ENCODE measurements at places on chromosomes 13 and 19. TPM values are rescaled to one million over a fixed set of nuclear protein-coding genes. Genes with fewer than 3 reads are reported as not detected.

The LILRB2 gene
- 12.9 TPM for total RNA-seq

The MAP1S gene
- 50.8 TPM for total RNA-seq

The ZNF682 gene
- 5.5 TPM for total RNA-seq

The ZNF677 gene
- total RNA-seq, result 19.0 TPM

The RGCC gene
- total RNA-seq, result 68.3 TPM

The LAIR1 gene
- 42.2 TPM for total RNA-seq

The SPACA4 gene
- total RNA-seq, result not detected

The HAUS5 gene
- total RNA-seq, result 7.9 TPM

The ZNF77 gene
- 2.4 TPM for total RNA-seq

The GJB2 gene
- 0.32 TPM for total RNA-seq

The SUGP1 gene
- total RNA-seq, result 30.4 TPM

The ADPRHL1 gene
- 1.2 TPM for total RNA-seq

The ZNF470 gene
- total RNA-seq, result 6.6 TPM

The MRPL34 gene
- 52.2 TPM for total RNA-seq

DNA sequence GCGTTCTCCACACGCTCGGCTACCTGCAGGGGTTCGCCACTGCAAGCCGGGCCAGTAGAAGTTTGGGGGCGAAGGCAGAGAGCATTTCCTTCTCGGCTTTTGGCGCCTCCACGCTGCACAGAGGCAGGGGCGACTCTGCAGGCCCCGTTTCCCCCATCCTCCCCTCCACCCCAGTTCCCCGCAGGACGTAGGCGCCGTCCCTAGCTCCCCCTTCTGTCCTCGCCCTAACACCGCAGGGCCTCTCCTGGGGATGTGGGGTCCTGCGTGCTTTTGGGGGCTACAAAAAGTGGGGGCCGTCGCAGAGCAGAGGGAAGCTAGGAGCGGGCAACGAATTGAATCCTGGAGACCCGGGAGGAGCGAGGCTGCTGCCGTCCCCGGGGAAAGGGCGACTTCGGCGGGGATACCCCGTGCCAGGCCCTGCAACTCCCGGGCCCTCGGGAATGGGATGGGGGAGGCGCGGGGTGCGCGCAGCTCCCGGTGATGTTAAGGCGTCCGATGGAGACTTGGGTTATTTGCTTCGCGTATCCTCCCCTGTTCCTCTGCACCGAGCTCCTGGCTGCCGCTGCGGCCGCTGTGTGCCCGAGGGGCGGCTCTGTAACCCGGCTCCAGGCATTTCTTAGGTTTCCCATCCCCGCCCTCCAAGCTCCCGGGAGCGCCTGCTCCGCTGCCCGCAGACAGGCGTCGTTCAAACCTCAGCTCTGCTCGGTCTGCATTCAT lies 255.9 kb upstream of the SOX21 start:
- DNase-seq, result no peak

GRCh38 chr13:77619655-77620054 lies 77.8 kb upstream of the SLAIN1 start:
- no peak for DNase-seq

GRCh38 chr13:95260031-95260525 lies 41.2 kb downstream of the ABCC4 start:
- DNase-seq, result no peak

GRCh38 chr13:35675651-35676050 lies 199.2 kb upstream of the MAB21L1 start:
- DNase-seq, result no peak

- no peak for DNase-seq
Observed at GRCh38 chr19:51399231-51399630, 8.8 kb upstream of the C19orf84 start.

DNA sequence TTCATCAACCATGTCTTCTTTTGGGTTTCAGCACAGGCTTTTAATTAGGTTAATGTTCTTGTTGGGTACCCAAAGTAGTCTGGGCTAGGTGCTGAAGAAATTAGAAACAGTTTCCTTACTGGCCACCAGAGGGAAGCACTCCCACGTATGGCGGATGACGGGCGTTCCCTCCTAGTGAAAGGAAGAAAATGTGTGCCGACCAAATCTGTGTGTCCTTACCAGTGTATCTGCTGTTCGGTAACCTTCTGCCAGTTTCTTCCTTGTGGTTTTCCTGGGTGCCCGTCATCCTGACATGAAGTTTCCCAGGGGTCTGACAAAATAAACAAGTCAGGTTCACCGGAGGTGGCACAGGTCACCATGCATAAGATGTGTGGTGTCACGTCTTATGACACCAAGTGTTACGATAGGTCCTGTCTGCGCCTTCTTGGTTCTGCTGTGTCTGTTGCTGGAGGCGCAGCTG lies 6.0 kb upstream of the WDR88 start:
- DNase-seq, result no peak

- DNase-seq, result no peak
Observed at GRCh38 chr19:18265582-18265981, 8.7 kb downstream of the IQCN start.

DNA sequence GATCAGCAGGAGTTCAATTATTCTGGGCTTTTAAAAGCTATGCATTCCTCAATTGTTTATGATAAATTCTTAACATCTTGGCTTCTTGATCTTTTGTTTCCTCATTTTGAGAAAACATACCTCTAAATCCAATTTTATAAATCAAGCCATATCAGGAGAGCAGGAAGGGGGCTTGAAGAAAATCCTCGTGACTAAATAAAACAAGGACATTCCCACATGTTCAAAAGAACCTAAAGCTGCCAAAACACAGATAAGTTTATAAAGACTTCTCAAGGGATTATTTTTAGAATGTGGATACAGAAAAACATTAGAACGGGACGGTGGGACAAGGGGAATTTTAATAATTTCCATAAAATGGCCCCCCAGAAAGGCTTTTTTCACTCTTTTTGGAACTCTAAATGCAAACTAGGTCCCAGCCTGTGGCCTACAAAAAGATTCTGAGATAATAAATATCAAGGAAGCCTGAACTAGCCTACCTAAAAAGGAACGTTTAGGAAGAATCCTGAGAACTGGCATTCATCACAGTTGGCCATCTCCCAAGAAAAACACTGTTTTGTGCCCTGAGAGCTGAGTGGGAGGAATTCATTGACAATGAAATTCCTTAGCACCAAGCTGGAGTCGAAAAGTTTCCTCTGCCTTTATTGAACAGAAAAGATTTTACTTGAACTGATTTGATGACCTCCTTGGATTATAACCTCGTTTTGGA lies 30.1 kb downstream of the ZAR1L start:
- DNase-seq, result no peak

GRCh38 chr19:35204799-35205732 lies 23.5 kb downstream of the FAM187B start:
- DNase-seq, result no peak

DNA sequence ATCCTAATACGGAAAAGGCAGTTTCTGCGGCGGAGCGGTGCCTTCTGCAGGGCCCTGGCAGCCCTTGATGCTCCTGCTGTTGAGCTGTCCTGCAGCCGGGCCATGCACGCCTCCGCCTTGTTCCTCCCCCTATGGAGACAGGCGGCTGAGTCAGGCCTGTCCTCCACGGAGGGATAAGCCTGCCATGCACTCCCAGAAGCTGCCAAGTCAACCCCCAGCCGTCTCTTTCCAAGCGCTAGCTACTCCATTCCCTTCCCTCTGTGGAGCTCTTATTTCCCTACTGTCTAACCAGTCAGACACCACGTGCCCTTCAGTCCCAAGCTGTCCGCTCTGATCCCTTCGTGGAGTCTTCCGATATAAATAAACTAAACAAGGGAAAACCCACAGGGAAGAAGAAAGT lies 197.0 kb downstream of the COL4A1 start:
- DNase-seq, result peak; percentile 96

DNA sequence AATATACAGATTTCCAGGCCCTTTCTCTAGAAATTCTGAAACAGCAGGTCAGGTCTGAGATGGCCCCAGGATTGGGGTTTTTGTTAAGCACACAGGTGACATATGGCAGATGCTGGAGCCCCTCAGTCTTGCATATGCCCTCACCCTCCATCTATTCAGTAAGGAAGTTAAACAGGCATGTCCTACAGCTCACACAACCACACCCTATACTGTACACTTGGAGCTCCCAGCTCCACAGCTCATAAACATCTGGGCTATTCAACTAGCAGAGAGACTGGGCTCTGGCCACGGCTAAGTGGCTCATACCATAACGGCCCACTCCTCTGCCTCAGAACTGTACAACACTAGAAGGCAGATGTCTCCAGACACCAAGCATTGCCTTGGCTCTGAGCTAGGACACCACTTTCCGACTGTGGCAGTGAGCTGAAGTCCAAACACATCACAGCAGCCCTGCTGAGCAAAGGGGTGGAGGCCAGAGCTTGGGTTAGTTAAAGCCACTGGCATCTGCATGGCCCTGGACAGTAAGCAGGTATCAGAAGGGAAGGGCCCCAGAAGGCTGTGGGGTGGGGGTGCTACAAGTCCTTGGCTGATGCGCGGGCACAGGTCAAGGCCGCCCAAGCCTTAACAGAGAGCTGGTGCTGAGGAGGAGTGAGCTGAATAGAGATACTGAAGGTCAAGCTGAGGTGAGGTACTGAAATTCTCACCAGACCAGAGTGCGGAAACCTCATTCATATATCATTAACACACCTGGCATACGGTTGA lies 79.1 kb downstream of the ABCC4 start:
- no peak for DNase-seq

GRCh38 chr13:51419001-51419636 lies 33.7 kb downstream of the INTS6 start:
- DNase-seq, result no peak

- DNase-seq, result no peak
Observed at GRCh38 chr13:107801621-107802020, 413.7 kb downstream of the LIG4 start.

- no peak for DNase-seq
Observed at GRCh38 chr13:45511310-45512097, 46.8 kb downstream of the COG3 start.

DNA sequence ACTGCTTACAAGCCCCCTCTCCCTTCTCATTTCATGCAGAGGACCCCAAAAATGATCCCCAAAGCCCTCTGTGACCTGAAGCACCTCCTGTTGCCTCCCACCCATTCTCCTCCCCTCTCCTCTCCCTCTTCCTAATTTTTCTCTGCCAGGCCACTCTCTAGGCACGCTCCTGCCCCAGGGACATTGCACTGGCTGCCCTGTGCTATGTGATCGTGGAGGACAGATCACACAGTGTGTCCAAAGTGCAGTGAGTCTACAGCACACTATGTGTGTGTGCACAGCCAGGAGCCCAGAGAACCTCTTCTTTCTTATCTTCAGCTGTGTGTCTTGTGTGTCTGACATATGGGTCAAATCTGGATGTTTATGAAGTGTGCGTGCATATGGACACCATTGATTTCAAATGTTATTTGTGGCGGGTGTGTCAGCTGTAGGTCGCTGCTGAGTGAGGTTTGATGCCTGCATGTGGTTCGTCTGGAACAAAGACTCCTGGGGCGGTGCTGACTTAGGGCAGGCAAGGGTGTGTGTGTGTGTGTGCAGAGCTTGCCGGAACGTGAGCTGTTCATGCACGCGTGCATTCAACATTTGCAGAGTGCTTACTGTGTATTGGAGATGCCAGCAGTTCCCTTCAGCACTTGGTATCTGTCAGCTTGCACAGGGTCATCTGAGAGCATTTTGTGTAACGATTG lies 2.1 kb upstream of the KLHL26 start:
- DNase-seq, result no peak

- no peak for DNase-seq
Observed at GRCh38 chr13:76379341-76380105, 506.7 kb downstream of the KCTD12 start.

- peak; percentile 80 for DNase-seq
Observed at GRCh38 chr19:34165295-34165738, 7.0 kb upstream of the LSM14A start.

DNA sequence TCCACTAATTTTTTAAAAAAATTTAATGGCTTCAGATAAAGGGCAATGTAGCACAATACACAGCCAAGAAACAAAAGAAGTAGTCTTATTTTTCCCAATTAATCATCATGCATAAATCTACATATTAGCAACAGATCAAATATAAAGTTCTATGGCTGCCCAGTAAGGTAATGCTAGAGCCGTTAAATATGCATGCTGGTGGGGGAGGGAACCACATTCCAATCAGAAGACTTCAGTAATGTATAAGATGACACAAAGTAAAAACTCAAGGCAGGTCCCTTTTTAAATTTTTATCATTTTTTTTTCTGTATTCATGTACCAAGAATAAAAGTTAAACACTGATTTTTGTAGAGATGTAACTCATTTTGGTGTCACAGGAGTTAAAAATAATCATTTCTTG lies 62.0 kb downstream of the MPHOSPH8 start:
- no peak for DNase-seq

DNA sequence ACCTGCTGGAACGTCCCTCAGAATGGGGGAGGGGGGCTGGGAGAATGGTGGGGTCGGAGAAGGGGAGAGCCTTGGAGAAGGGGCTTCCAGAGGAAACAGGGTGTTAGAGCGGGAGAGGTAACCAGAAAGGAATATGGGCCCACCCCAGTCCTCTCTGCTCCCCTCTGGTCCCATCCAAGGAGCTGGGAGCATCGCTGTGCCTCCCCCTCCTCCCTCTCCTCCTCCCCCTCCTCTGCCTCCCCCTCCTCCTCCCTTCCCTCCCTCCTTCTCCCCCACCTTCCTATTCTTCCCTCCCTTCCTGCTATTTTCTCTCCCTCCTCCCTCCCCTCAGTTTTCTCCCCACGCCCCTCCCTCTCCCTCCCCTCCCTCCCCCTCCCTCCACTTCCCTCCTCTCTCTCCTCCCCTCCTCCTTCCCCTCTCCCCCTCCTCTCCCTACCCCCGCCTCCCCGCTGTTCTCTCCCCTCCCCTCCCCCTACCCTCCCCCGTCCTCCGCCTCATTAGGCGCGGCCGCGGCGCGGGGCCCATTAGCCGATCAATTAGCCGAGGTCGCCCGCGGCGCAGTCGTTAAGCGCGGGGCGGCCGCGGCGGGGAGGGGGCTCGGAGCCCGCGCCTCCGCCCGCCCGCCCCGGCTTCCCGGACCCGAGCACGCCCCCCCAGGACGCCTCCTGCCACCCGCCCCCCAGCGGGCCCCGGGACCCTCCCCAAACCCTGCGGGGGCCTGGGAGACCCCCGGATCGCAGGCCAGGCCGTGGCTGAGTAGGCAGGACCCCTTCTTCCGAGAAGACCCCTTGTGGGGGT lies 15.4 kb downstream of the TLE5 start:
- no peak for DNase-seq

DNA sequence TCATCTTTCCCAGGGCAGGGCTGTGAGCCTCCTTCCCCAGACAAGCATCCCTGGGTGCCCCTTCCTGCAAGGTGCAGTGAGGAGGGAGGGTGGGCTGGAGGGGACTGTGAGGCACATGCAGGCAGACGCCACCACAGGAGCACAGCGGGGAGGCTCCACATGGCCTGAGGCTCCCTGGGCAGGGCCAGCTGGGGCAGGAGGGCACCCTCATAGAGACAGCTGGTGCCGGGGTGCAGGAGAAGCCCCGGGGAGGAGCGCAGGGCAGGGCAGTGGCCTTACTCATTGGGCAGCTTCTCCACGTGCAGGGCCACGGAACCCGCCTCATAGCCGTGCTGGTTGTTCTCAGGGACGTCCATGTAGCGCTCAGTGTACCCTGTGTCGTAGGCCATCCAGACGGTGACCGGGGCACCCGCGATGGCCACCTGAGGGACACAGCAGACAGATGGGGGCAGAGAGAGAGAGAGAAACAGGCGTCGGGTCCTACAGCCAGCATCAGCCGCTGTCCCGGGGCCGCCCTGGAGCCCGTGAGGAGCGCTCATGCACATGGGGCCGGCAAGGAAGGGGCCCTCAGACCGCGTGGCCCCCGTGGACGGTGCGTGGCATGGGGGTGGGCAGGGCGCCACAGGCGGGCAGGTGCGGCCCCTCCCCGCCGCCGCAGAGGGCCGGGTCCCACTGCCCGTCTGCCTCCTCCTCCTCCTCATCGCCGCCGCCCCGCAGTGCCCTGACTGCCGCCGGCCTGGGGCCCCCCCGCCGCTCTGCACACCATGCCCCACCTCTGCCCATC lies 12.5 kb upstream of the MYDGF start:
- DNase-seq, result no peak

GRCh38 chr13:60448907-60449510 lies 52.0 kb downstream of the TDRD3 start:
- DNase-seq, result no peak
